ELR (cell line): ENCODE measurements at places on chromosomes 2 and 18.

GRCh38 chr2:121539750-121540469 is 9.2 kb downstream of the RNU4ATAC start:
- DNase-seq, result peak; percentile 26

DNA sequence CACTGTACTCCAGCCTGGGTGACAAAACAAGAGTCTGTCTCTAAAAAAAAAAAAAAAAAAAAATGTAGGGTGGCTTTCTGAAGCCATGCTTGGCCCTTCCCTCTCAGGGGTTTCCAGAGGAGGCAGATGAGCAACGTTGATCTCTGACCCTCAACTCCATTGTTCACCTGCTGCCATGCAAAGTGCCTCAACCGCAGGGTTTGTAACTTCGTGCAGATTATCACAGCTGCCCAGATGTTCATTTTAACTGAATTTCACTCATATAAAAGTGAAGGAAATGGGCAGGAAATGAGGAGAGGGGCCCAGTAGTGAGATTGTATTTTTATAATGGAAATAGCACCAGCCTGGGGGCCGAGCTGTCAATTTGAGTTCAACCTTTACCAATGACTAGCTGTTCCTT is 14.9 kb upstream of the B3GNT2 start:
- DNase-seq, result no peak

- peak; percentile 63 for DNase-seq
Observed at GRCh38 chr2:27049422-27050280, 1.8 kb upstream of the AGBL5 start.

- no peak for DNase-seq
Observed at GRCh38 chr18:70535041-70535440, 246.2 kb downstream of the SOCS6 start.

DNA sequence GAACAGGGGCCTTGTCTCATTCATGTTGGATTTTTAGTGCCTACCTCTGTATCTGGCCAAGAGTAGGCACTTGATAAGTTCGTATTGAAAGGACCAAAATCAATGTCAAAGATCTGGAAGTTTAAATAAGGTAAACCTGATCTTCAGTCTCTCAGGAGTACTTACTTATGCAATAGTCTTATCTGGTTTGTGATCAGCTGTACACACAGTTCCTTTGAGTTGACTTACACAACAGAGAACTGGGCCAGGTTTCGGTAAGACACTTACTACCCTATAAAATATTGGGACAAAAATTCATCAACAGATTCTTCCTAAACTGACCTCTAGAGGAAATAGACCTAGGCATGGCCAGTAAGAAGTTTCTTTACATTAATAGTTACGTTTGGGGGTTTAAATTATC is 113.6 kb upstream of the NXPH2 start:
- no peak for DNase-seq

GRCh38 chr2:157837851-157838441 is 38.2 kb downstream of the ACVR1 start:
- DNase-seq, result peak; percentile 27

DNA sequence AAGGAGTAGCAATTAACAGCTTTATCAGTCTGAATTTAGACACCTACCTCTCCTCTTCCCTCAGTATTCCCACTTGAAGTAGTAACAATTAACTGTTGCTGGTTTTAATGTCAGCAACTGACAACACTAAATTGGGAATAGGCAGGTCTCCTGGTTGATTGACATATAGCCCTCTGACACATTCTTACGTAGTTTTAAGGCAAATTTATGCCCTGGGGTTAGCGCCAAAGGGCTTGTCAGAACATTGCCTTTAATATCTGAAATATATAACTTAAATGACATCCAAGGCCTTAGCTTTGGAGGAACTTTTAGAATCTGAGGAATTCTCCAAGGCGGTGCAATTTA is 7.4 kb downstream of the ASXL3 start:
- DNase-seq, result no peak
